Placental epithelial cell (primary cell): ENCODE measurements at places on chromosomes 2 and 18. TPM values are rescaled to one million over a fixed set of nuclear protein-coding genes. Genes with fewer than 3 reads are reported as not detected.

Gene CFAP65
- total RNA-seq = not detected in 2 replicates

Gene CNDP1
- total RNA-seq = not detected in 2 replicates

Gene TRMT61B
- 10.0 and 11.4 TPM in 2 replicates for total RNA-seq

Gene ANKRD62
- total RNA-seq = not detected in 2 replicates

Gene NETO1
- total RNA-seq = not detected in 2 replicates

Gene CAPN13
- not detected in 2 replicates for total RNA-seq

Gene M1AP
- total RNA-seq = 0.39 and 0.43 TPM in 2 replicates

Gene VAMP8
- 73.0 and 74.6 TPM in 2 replicates for total RNA-seq

Gene ITGA6
- 23.9 and 229 TPM in 2 replicates for total RNA-seq

Gene GTF2A1L
- 0.54 TPM in 1 of 2 replicates, not detected in the other for total RNA-seq
